ENCODE measurements at places on chromosomes 16 and 17.

DNA sequence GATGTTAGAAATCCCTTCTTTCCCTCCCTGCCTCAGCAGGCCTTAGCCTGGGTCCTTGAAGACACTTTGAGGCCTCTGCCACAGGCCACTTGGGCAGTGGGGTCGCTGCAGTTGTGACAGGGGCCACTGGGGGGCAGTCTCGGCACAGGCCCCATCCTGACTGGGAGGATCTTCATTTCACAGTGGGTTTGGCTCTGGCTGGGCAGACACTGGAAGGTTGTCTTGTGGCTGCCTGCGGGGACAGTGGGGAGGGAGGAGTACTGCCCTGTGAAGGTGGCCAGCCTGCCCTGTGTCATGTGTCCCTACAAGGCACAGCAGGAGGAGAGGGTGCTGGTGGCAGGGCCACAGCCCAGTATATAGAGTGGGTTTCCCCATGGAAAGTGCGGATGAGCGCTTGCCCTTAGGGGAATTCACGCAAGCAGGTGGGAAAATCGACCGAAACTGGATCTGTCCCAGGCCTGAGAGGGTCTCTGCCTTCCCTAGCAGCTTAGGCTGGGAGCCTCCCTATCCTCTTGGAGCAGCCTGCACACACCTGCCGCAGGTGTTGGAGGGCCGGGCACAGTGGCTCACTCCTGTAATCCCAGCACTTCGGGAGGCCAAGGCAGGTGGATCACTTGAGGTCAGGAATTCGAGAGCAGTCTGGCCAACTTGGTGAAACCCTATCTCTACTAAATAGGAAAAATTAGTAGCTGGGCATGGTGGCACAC lies 28.8 kb downstream of the GINS2 start:
- peak; percentile 56 for DNase-seq

GRCh38 chr16:24087891-24088410 lies 168.2 kb upstream of the CACNG3 start:
- no peak for DNase-seq

GRCh38 chr16:70267516-70267915 lies 15.8 kb upstream of the EXOSC6 start:
- no peak for DNase-seq

- DNase-seq = no peak
Observed at GRCh38 chr16:71917900-71918299, 22.6 kb downstream of the IST1 start.

DNA sequence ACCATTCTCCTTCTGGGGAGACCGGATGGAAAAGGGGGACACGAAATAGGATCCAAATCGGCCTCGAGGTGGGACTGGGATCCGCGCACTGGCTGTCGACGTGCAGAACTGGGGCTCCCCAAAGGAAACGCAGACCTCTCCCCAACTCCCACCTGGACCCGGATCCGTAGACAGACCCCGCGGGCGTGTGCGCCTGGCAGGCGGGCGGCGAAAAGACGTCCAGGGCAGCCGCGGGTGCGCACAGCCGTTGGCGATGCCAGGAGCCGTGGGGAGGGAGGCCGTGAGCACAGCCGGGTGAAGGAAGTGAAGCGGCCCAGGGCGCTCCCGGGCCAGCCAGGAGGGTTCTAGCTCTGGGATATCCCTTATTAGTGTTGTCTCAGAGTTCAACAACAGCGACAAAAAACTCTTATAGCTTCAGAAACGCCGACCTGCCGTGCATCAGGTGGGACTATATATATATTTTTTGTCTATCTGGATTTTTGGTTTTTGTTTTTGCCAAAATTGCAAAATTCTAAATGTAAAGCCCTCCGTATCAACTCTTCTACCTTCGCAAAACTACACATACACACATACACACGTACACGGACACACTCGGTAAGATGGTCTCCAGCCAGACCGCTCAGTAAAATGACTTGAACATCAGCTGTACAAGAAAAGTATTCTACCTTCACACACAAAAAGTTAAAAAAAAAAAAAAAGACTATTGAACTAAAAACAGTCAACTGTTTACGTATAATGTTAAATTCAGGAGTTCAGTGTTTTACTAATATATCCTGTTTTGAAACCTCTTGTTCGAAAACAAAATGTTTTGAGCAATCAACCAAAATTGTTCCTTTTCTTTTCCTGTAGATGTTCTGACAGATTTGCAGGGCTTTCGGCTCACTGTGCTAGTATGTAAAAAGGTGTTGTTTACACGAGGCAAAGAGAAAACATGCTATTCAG lies 5.2 kb upstream of the AATF start:
- no peak for DNase-seq

- DNase-seq = no peak
Observed at GRCh38 chr16:84182104-84182503, 4.8 kb downstream of the TAF1C start.

Measured in activated gamma-delta T cell treated with Interleukin-2 at 50 U/mL for 16 hours (primary cell).